Activated T-helper 1 cell treated with anti-CD3 and anti-CD28 coated beads, Interleukin-2, amount 50 U/mL, for 16 hours (primary cell): ENCODE measurements at places on chromosomes 4 and X.

- DNase-seq: no peak
Measured at GRCh38 chr4:150217192-150217591, 138.9 kb downstream of the DCLK2 start.

GRCh38 chr4:140406292-140406691 is 21.2 kb downstream of the CLGN start:
- DNase-seq: no peak

DNA sequence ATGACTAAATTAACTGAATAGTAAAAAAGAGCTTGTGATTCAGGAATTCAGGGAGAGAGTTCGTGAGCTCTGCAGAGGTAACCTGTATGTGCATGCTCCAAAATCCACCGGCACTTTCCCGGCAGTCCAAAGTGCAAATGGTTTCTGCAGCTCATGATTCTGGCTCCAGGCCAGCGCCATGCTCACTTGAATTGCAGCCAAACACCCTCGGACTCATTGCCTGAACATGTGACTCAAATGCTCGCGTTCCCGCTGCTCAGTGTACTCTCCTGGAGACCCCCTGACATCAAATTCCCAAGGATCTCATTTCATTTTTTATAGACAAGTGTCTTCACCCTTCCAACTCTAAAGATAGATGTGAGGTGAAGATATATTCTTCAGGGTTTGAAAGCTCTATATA is 44.1 kb upstream of the SH3RF1 start:
- no peak for DNase-seq

DNA sequence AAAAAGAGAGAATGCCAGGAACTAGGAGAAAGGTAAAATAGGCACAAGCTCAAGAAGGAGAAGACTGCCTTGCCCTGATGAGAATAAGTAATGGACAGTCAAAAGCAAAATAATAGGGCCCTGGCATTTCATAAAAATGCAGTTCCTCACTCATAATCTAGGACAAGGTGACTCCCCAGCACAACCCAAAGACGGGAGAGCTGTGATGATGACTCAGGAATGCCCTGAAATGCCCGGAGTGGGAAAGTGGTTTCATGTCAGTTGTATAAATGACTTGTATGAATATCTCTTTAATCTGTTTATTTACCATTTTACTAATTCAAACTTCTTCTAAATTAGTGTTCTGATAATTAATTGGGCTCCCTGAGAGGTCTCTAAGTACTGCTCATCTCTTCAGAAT is 28.8 kb upstream of the SETD7 start:
- no peak for DNase-seq

- DNase-seq: no peak
Measured at GRCh38 chr4:170248029-170248428, 158.3 kb upstream of the AADAT start.

DNA sequence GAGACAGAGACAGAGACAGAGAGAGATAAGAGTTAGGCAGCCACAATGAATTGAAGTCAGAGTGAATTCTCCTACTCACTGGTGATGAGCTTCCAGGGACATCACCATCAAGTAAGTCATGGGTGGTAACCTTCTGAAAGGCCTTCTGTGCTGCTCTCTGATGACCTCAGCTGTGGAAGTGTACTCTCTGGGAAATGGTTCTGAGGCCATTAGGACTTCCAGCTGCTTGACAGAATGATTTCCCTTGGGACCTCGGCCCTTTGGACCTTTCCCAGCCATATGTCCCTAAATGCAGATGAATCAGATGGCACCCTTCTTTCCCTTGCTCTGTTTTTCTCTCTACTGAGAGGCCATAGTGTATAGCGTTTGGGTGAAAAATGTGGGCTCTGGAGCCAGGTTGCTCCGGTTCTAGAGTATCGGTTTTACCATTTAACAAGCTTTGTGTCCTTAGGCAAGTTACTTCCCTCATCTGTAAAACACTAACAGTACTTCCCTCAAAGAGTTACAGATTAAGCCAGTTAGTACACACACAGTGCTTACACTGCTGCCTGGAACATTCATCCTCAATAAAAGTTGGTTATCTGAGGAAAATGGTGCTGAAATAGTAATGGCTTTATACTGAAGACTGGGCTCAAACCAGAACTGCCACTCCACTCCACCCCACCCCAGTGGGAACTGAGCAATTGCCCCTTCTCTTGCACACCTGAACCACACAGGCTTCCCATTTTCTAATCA is 7.6 kb downstream of the SEPTIN11 start:
- DNase-seq: no peak

GRCh38 chr4:39823191-39823590 is 125.3 kb downstream of the UBE2K start:
- DNase-seq: no peak

GRCh38 chrX:10676235-10676957 is 56.0 kb upstream of the MID1 start:
- DNase-seq: no peak

DNA sequence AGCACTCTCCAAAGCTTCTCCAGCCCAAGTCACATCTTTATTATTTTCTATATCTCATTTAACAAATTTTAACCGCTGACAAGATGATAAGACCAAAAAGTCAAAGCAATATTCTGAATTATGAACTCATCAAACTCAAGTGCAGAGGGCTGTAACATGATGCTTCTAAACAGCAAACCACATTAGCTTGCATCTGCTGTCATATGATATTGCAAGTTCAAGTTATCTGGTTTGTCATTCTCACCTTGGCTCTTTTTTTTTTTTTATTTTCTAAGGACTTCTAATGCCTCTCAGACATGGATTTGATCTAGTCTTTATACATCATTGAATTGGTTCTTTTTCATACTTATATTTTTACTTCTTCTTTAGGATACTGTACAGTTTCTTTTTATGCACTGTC is 93.4 kb downstream of the SLC10A7 start:
- no peak for DNase-seq

- no peak for DNase-seq
Measured at GRCh38 chr4:124227981-124228380, 484.6 kb downstream of the ANKRD50 start.

GRCh38 chr4:7610022-7610670 is 175.4 kb upstream of the PSAPL1 start:
- DNase-seq: no peak
